ENCODE measurements at places on chromosomes 1 and 21.

DNA sequence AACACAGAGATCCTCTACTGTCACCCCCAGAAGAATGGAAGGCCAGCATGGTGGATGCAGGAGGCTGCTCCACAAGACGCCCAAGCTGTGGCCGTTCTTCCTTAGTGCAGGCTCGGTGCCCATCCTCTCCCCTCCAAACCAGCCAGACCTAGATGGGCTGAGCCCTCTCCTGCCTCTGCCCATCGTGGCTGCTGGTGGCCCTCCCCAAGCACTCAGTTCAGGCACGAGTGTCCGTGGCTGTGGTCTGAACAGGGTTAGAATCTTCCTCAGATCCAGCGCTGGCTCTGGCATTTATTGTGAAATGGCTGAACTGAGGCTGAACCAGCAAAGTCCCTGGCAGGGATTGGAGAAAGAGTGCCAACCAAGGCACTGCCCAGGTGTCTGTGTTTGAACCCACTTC lies 59.5 kb downstream of the TRIM11 start:
- no peak for DNase-seq

- no peak for DNase-seq
Observed at GRCh38 chr1:155186794-155187455, 13.3 kb downstream of the TRIM46 start.

DNA sequence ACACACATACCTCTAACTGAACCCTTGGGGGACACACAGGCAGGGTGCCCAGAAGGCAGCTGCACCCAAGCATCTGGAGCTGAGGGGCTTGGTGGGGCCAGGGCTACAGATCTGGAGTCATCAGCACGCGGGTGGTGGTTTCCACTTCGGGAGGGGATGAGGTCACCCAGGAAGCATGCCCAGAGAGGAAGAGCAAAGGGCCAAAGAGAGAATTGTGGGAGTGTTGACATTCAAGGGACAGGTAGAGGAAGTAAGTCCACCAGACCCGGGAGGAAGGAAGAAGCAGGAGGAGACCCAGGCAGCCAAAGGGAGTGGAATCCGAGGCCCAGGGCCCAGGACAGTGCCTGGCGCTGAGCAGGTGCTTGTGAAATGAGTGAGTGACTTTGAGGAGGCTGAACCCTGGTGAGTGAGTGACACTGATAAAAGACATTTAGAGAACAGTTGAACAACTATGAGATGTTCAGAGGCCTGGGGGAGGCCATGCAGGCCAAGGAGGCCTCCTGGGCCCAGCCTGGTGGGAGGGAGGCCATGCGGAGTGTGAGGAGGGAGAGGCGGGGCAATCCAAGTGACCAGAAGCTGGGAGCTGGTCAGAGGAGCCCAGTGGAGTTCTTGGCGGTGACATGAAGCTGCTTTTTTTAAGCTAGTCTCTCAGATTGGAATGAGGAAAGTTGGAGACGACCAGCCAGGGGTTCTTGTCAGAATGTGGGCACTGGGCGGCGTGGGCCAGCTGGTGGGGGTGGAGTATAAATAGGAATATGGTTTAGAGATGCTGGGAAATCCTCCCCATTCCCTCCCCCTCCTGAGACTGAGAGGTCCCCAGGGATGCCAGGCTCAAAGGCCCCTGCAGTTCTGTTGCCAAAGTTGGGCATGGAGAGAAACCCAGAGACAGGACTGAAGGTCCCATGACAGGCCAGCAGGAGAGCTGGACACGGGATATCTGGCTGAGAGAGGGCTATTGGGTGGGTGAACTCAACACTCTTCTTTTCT lies 7.9 kb downstream of the CDK18 start:
- no peak for DNase-seq

GRCh38 chr1:232110281-232111090 lies 483.9 kb downstream of the DISC1 start:
- peak; percentile 98 for DNase-seq

DNA sequence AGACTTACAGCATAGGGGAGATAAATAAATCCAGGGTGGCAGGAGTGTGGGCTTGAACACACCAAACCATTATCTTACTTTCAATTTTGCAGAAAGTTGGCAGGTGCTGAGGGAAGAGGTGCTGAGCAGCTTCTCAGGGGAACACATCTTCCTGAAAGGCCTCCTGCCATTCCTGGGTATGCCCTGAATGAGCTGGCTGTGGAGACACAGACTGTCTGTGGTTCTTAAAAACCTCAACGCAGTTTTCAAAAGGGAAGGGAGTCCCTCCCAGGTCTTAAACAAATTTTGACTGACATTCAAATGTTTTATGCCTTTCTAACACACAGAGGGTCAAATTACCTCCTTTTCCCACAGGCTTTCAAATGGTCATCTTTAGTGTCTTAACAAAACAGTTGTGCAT lies 166.9 kb downstream of the TNFSF18 start:
- no peak for DNase-seq

DNA sequence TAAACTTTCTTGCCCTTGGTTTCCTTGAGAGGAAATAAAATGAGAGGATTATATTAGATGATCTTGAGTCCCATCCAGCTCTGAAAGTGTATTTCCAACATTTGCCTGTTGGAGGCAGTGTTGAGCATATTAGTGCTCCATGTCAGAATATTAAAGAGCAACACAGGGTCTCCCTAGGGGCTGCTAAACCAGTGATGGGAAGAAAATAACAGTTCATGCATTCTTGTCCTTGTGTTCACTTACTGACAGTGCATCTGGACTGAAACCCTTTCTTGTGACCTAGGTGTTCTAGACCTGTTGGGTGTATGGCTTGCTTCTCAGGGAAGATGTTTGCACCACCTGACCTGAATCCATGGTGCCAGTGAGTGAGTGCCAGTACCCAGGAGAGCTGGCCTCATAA lies 124.7 kb upstream of the KIAA0040 start:
- DNase-seq = no peak

- DNase-seq = no peak
Observed at GRCh38 chr1:41475859-41476567, 8.5 kb downstream of the EDN2 start.

All from fibroblast of skin of abdomen (primary cell).